COLO829 (cell line): ENCODE measurements at places on chromosomes 13 and 19.

DNA sequence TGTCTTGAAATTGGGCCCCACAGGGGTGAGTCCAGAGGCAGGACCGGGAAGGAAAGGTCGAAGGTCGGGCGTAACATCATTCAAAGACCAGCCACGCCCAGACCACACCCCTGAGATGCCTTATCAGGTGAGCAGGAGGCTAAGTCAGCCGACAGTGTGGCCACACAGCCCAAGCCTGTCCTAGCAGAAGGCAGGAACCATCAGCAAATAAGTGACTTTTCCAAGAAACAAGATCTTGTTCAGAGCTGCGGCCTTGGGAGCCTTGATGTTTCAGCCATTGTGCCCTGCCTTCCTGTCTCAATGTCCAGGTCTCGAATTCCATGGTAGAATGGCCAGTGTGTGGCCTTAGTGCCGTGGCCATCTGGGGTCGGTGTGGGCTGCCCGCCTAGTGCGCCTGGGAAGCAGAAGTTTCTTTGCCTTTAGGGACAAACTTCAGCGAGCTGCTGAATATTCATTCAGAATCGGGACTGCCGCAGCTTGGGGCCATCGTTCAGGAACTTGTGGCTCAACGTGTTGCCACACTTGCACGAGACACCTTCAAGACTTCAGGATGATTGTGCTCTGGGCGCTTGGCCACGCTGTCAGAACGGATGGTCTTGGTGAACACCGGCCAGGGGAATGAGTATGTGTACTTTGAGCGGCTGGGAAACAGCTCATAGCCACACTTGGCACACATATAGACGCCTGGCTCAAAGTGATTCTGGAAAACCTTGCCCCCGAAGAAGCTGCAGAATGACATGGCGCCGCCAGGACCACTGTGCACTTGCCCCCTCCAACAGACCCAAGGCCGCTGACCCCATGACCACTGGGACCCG is 6.1 kb upstream of the IFNL4 start:
- DNase-seq: no peak

DNA sequence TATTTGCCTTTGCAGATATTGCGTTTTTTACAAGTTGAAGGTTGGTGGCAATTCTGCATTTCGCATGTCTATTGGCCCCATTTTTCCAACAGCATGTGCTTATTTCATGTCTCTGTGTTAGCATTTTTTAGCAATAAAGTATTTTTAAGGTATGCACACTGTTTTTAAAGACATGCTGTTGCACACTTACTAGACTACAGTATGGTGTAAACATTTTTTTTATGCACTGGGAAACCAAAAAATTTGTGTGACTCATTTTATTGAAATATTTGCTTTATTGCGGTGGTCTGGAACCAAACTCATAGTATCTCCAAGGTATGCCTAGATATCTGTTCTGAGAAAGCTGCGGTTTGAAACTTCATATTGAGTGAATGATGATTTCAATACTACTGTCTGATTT is 55.4 kb upstream of the RNF113B start:
- no peak for DNase-seq

- DNase-seq: no peak
These were observed 2.7 kb downstream of the KLF5 start for GRCh38 chr13:73061473-73061872.

DNA sequence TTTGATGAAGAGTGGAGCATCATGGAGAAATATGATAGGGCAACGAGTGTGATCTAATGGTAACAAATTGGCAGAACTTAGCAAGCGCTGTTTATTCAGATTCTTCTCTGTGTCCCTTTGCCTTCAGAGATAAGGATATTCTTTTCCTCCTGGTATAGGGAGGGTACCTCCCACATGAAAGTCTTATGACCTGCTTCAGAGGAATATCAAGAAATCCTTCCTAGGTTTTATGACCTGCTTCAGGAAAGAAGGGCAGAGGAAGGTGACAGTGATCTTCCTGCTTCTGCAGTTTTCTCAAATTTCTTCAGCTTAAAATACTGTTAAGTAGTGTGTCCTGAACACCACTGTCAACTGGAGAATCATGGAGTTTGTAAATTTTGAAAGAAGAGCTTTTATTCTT is 144.3 kb downstream of the DNAJC15 start:
- DNase-seq: no peak

- DNase-seq: no peak
These were observed 39.3 kb upstream of the FLT1 start for GRCh38 chr13:28534210-28534609.

DNA sequence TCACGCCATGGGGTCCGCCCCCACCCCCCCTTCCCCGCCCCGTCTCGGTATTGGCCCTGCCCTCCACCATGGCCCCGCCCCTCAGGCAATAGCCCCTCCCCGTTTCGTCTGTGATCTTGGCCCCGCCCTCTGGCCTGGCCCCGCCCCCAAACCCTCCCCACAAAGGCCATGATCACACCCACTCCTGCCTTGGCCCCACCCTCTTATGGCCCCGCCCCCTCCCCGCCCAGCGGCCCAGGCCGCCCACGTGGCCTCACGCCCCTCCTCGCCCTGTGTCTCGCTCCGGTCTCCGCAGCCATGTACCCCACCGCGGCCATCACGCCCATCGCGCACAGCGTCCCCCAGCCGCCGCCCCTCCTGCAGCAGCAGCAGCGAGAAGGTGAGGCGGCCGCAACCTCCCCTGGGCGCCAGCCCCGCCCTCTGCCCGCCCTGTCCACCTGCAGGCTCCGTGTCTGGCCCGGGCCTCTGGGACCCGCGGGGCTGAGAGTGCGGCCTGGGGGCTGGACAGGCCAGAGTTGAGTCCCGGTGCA is 61.3 kb downstream of the CELF5 start:
- DNase-seq: no peak

DNA sequence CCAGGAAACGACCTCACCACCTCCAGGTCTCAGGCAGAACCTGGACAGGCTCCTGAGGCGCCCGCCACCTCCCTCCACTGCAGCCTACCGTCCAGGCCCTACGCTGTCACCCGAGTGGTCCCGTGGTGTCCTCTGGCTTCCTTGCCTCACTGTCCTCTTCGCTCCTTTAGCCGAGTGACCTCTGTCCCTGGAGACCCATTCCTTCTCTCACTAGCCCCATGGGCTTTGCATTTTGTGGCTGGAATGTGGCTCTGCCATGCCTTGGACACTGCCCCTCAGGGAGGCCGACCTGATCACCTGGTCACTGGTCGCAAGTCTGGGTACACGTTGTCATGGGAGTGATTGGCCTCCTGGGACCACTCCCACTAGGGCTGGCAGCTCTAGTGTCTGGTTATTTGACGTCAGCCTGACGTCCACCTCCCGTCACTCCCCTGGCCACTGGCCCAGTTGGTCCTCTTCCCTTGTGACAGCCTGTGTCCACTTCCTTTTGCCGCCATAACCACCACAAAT is 17.9 kb downstream of the SLC25A42 start:
- no peak for DNase-seq

DNA sequence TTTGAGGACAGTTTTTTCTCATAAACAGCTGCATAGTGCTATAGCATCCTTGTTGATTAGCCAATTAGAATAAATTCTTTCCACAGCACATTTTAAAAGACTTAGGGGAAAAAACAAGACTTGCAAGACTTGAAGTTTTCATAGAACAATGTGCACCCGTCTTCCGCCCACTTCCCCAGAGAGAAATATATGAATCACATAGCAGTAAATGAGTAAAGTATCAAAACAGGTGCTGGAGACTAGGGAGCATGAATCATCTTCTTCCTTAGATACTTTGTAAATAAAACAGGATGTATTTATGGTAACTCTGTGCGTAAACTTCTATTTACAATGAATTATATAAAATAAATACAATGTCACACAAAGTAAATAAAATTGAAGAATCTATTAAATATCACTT is 75.1 kb downstream of the COL4A2 start:
- peak; percentile 48 for DNase-seq

- DNase-seq: no peak
These were observed 12.4 kb upstream of the AKAP11 start for GRCh38 chr13:42259515-42259914.

DNA sequence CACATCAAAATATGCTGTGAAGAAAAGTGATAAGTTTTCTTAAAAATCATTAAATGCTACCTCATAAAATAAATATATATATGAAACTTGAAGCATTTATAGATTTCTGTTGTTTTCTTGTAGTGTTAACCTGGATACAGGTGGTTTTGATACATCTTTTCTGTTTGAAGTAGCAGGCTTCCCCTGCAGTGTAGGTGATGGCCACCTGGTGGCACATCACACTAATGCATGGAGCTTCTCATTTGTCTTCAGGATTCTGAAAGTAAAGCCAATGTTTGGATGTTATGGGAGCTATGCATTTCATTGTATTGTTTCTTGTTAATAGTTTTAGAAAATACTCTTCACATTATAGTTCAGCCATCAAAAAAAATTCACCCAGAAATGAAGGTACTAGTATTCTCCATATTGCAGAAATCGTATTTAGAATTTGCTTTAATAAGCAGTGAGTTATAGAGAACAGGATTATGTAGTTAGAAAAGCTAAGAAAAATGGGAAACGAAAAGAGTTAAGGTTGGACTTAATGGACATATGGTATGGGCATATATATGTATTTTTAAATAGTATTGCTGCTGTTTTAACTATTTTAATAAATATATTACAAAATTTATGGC is 18.7 kb downstream of the GPR180 start:
- no peak for DNase-seq

DNA sequence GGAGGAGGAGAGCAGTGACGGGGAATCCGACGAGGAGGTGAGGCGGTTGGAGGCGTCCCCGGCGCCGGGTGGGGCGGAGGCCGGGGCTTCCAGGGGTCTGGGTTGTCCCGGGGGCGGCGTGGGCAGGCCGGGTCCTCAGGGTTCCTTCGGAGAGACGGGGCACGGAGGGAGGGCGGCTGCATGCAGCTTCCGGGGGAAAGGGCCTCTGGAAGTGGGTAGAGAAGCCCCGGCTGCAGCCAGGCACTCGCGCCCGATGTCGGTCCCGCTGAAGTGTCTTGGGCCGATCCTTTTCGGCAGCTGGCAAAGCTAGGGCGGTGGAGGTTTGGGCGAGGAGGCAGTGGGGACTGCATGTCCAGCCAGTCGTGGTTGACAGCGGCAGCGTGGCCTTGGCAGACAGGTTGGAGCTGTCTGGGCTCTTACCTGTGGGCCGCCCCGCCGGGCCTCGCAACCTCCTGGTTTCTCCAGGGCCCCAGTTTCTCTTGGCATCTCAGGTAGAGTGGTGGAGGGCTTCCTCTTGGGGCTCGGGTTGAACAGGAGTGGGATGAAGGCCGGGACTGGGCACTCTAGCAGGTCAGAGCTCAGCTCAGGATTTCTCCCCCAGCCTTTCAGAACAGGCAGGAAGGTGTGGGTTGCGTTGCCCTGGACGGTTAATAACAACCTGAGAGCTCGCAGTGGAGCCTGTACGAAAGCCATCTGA is 690 bp downstream of the KMT2B start:
- DNase-seq: no peak

DNA sequence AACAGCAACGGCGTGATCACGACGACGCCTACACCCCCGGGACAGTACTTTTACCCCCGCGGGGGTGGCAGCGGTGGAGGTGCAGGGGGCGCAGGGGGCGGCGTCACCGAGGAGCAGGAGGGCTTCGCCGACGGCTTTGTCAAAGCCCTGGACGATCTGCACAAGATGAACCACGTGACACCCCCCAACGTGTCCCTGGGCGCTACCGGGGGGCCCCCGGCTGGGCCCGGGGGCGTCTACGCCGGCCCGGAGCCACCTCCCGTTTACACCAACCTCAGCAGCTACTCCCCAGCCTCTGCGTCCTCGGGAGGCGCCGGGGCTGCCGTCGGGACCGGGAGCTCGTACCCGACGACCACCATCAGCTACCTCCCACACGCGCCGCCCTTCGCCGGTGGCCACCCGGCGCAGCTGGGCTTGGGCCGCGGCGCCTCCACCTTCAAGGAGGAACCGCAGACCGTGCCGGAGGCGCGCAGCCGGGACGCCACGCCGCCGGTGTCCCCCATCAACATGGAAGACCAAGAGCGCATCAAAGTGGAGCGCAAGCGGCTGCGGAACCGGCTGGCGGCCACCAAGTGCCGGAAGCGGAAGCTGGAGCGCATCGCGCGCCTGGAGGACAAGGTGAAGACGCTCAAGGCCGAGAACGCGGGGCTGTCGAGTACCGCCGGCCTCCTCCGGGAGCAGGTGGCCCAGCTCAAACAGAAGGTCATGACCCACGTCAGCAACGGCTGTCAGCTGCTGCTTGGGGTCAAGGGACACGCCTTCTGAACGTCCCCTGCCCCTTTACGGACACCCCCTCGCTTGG is 966 bp downstream of the JUNB start:
- no peak for DNase-seq

DNA sequence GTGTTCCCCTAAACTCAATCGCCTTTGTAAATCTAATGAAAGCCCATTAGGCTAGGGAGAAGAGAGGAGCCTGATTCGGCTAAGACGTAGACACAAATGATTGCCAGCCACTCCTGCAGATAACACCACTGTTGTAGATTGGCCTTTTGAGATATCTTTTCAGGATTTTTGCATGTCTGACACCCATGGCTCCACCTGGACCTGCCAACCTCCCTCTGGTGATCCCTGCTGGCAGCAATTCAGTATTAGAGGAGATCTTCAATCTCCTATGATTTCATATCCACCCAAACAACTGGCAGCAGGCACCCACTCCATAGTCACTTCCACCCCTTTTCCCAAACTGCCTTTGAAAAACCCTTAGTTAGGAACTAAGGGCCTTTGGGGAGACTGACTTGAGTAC is 191.9 kb upstream of the UBL3 start:
- no peak for DNase-seq

DNA sequence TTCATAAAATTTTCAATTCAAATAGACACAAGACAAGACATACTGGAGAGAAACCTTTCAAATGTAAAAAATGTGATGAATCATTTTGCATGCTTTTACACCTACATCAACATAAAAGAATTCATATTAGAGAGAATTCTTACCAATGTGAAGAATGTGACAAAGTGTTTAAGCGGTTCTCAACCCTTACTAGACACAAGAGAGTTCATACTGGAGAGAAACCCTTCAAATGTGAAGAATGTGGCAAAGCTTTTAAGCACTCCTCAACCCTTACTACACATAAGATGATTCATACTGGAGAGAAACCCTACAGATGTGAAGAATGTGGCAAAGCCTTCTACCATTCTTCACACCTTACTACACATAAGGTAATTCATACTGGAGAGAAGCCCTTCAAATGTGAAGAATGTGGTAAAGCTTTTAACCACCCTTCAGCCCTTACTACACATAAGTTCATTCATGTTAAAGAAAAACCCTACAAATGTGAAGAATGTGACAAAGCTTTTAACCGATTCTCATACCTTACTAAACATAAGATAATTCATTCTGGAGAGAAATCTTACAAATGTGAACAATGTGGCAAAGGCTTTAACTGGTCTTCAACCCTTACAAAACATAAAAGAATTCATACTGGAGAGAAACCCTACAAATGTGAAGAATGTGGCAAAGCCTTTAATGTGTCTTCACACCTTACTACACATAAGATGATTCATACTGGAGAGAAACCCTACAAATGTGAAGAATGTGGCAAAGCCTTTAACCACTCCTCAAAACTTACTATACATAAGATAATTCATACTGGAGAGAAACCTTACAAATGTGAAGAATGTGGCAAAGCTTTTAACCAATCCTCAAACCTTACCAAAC is 24.6 kb upstream of the ZNF431 start:
- DNase-seq: no peak

DNA sequence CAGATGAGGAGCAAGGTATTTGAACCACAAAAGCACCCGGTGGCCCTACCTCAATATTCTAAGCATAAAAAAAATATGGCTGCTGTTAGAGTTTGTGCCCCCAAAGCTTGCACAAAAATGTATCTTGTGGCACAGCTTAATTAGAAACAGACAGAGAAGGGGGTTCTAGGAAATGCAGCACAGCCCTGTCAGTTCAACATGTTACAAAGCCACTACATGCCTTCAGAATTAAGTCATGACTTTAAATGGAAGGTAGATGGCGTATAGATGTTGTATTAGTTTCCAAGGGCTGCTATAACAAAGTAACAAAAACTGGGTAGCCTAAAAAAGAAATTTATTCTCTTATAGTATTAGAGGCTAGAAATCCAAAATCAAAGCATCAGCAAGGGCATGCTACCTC is 703.8 kb downstream of the DIAPH3 start:
- DNase-seq: no peak
